ENCODE measurements at places on chromosomes 3 and 15.
A peak's percentile ranks its signal among the peaks of the same experiment; 100 is the strongest.

DNA sequence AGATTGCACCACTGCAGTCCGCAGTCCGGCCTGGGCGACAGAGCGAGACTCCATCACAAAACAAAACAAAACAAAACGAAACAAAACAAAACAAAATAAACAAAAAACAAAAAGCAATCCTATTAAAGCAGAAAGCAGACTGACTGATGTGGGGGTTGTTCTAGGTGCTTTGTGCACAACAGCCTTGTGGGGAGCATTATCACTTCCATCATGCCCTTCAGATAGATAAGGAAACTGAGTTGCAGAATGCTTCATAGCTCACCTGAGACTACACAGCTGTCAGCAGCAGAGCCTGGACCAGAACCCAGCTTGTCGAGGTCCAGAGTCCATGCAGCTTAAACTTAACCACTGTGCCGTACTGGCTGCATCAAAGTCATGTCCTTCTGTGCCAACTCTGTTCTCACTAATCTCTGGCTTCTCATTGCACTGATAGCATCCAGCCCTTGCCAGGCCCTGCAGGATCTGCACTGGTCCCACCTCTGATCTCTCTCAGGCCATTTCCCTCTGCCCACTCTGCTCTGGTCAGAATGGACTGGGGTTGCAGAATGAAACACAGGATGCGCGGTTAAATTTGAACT is 47.6 kb upstream of the MRPS22 start:
- no peak for DNase-seq

DNA sequence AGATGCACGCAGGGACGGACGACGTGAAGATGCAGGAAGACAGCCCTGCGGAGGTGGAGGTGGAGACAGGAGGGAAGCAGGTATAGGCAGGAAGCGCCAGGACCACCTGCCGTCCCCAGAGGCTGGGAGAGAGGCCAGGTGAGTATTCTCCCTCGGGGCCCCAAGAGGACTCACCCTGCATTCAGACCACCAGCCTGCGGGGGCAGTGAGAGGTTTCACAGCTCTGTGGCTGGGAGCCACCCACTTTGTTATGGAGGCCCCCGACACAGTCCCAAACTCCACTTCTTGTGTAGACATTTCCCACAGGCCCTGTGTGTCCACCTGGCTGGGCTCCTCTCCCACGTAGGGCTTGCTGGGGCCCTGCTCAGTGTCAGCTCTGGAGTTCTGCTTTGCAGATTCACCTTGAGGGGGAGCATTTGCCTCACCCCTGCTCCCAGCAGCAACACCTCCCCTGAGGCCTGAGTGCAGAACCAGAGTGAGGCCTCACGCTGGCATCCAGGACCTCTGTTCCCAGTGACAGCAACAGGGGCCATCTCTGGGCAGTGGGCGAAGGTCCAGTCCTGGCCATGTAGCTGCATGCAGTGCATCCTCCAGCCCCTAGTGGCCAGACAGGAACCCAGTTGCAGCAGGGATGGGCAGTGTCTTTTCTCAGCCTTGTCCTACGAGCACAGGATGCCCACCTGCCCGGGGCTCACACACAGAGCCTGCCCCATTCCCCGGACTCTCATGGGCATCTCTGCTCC is 119.4 kb upstream of the IQSEC1 start:
- DNase-seq, result no peak

DNA sequence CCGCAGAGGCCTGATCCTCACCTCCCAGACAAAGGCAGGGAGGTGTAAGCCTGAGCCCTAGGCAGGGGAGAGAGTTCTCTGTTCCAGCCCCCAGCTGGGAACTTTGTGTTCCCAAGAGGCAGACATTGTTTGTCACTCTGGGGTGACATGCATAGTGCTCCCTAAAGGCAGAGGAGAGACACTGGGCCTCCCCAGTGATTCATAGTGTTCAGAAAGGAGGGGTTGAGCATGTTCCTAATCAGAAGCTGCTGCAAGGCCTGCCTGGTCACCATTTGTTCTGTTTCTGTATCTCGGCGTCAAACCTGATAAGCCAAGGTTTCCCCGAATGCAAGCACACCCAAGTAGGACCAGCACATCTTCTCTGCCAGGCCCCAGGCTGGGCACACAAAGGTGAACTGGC is 24.0 kb upstream of the SLC6A6 start:
- DNase-seq, result no peak

- no peak for DNase-seq
These were observed 117.6 kb upstream of the UBP1 start for GRCh38 chr3:33557829-33558228.

- DNase-seq, result no peak
These were observed 19.2 kb upstream of the EPHB1 start for GRCh38 chr3:134775831-134776230.

DNA sequence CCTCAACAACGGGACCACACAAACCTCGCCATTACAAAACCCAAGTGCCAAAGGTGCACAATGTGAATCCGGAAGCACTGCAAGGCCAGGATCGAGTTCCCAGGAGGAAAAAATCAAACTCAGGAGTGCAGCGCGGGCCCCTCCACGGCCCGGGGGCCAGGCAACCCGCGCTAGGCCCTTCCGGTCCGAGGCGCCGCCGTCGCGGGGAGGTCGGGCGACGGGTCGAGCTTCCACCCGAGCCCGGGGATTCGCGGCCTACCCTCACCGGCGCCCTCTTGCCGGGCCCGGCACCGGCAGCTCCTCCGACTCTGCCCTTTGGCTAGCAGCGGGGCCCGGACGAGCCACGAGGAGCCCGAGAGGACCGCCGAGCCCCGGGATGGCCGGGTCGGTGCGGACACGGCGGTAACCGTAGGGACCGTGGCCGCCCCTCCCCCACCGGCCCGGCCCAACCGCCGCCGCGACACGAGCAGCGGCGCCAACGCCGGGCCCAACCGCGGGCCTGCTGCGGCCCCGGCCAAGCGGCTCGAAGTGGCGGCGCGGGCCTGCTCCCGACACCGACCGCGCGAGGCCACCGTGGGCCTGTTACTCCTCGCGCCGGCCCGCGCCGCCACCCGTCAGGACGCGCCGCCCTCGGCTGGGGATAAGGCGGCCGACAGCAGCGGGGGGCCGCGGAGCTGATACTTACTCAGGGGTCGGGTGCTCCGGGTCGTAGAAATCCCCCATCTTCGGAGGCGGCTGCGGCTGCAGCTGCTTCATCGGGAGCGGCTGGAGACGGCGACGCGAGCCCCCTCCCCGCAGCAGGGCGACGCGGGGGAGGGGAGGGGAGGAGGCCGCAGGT is 525 bp downstream of the SETD2 start:
- DNase-seq, result peak; percentile 5

- no peak for DNase-seq
These were observed 12.0 kb upstream of the SEMA4B start for GRCh38 chr15:90188914-90189748.

- DNase-seq, result no peak
These were observed 48.1 kb downstream of the SLC25A26 start for GRCh38 chr3:66268864-66269263.

GRCh38 chr3:187967993-187968392 is 186.0 kb upstream of the LPP start:
- no peak for DNase-seq
